ENCODE measurements at places on chromosomes 6 and 20. TPM values are rescaled to one million over a fixed set of nuclear protein-coding genes. Genes with fewer than 3 reads are reported as not detected.

GRCh38 chr6:9398071-9398766 is 962.9 kb upstream of the SLC35B3 start:
- DNase-seq = peak; percentile 91

DNA sequence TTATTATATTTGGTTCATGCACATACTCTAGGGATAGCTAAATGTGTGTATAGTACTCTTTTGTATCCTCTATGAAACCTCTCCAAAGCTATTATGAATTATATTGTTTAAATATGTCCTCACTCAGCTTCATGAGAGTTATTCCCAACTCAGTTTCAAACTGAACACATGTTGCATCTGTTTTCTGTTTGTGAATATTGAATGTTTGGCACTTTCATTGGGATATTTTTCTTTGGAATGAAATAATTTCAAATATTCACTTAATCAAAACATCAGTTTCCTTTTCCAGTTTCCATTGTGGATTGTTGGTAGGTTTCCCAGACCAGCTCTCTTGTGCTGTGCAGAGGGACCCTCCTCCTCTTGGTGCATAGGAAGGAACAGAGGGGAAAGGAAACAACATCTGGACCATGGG is 46.6 kb downstream of the HDAC2 start:
- DNase-seq = no peak

GRCh38 chr6:68632734-68633133 is 2.3 kb upstream of the ADGRB3 start:
- no peak for DNase-seq

DNA sequence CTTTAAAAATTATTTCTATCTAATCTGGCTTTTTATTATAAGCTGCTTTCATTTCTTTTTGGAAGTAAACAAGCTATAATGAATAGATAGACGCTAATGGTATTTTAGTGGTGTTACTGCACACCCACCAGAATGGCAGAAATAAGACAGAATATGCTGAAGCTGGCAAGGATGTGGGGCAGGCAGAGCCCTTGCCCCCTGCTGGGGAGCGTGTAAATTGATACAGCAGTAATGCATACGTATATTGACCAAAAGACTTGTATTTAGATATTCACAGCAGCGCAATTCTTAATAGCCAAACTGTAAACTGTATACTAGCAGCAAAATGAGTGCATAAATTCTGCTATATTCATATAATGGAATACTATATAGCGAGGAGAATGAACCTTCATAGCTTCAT is 35.3 kb downstream of the TMEM181 start:
- DNase-seq = no peak

DNA sequence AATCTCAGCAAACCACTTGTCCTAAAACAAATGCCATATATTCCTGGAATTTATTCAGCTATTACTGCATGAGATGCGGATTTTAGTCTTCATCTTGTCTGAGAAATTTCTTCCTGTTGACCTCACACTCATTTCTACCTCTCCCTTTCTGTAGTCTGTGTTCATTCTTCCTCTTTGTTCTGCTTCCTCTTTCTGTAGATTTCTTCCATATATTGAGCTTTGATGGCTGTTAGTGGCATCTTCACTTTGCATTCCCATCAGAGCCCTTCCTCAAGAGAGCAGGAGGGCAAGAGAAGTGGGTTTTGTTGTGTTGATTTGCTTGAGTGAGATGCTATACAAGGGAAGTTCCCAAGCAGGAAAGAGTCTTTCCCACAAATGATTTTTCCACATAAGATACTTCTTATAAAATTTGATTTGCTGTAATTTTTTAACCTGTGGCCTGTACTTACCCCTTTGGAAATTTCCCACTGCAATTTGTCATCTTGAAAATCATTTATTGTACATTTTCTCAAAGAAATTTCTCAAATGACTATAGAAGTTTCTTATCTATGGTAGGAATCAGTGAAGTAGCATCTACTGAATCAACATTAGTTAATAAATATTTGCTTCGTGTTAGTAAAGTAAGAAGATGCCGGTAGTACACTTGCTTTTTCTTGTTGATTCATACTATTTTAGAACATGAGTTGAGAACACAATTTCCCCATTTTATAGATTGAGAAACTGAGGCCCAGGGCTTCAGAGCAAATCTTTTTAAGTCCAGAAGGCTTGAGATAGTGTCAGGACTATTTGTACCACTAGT is 43.8 kb downstream of the MAP3K4 start:
- DNase-seq = no peak

GRCh38 chr6:44530209-44530909 is 142.9 kb downstream of the CDC5L start:
- no peak for DNase-seq

The LTB gene
- total RNA-seq = 4.9 TPM

The GNAS gene
- 801 TPM for total RNA-seq

The MUC21 gene
- total RNA-seq = 7.1 TPM

The BHLHE23 gene
- not detected for total RNA-seq
